ENCODE measurements at places on chromosomes 13 and 19. TPM values are rescaled to one million over a fixed set of nuclear protein-coding genes. Genes with fewer than 3 reads are reported as not detected.
A peak's percentile ranks its signal among the peaks of the same experiment; 100 is the strongest.

IFI30 gene
- total RNA-seq = 10.7 TPM

ZNF154 gene
- total RNA-seq = 16.9 TPM

HPN gene
- total RNA-seq = not detected

ADGRE3 gene
- total RNA-seq = not detected

DNA sequence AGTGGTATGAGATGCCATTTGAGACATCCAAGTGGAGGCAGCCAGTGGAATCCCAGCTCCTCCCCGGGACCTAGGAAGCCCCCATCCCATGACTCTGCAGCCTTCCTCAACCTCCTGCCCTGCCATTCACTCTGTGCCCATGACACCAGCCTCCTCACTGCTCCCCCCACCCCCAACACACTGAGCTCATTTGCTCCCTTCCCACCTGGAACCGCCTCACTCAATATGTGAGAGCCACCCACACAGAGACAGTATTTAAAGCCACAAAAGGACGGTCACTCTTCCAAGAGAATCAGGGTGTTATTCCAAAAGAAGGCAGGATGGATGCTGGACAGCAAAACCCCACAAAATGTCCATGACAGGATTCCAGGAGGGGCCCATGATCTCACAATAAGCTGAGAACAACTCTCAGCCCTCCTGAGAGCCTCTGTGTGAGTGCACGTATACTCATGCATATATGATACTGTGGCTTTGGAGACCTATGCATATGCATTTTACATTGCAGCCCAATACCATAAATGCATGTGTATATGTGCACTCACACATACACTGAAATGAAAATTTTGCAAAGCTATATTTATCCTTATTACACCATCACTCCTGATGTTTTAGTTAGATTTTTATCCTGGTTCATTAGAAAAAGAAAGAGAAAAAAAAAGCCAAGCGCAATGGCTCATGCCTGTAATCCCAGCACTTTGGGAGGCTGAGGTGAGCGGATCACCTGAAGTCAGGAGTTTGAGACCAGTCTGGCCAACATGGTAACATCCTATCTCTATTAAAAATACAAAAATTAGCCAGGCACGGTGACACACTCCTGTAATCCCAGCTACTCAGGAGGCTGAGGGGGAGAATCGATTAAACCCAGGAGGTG, 10.8 kb upstream of the RANBP3 start:
- H3K27me3 ChIP-seq = no peaks in the 10 kb centered on the region
- H3K36me3 ChIP-seq = no peaks in the 10 kb centered on the region
- H3K4me3 ChIP-seq = no peak overlapping the region
- no peak for DNase-seq
- H3K4me1 ChIP-seq = peaks cover 16% of the 10 kb centered on the region
- H3K27ac ChIP-seq = no peak overlapping the region

DNA sequence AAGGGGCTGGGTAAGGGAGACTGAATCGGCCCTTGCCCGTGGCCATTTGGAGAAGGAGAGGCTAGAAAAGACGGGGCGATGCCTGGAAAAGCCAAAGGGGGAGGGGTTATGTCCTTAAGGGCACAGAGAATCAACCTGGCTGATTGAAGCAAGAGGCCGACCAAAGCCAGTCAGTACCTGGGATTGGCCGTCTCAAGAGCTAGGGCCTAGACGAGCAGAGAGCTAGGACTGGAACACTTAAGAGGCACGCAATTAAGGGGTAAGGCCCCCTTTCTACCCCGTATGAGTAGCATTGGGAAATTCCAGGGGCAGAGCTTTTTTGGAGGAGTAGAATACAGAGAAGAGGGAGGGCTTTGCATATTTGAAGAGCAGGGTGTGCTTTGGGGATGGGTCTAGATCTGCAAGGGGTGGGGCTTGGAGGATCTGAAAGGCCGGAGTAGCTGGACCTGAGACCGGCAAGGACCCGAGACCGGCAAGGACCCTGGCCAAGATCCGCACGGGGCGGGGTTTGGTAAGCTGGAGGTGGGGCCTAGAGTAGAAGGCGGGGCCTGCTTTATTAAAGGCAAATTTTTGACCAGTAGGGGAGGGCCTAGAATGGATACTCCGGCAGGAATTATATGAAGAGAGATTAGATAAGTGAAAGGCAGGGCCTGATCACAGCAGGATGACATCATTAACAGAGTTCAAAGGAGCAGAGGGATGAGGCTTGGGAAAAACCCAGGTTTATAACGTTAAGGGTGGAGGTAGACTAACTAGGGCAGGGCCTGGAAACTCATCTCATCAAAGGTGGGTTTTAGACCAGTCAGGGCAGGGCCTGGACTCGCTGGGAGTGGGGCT, 10.7 kb upstream of the CACNG6 start:
- H3K27ac ChIP-seq = no peak overlapping the region
- no peak for DNase-seq
- no peak overlapping the region for H3K4me3 ChIP-seq
- peaks cover 33% of the 10 kb centered on the region for H3K4me1 ChIP-seq

GRCh38 chr19:38395381-38396114, 7.1 kb downstream of the SPRED3 start:
- peak overlapping the region; percentile 44 for H3K4me3 ChIP-seq
- peak; percentile 22 for DNase-seq
- no peaks in the 10 kb centered on the region for H3K27me3 ChIP-seq
- H3K4me1 ChIP-seq = peaks cover 19% of the 10 kb centered on the region
- H3K27ac ChIP-seq = no peak overlapping the region

- H3K36me3 ChIP-seq = no peaks in the 10 kb centered on the region
- no peak overlapping the region for H3K4me3 ChIP-seq
- no peaks in the 10 kb centered on the region for H3K4me1 ChIP-seq
- H3K27me3 ChIP-seq = no peaks in the 10 kb centered on the region
Measured at GRCh38 chr13:21625366-21625765, 21.4 kb upstream of the MICU2 start.

- no peak overlapping the region for H3K27ac ChIP-seq
- no peaks in the 10 kb centered on the region for H3K36me3 ChIP-seq
- H3K27me3 ChIP-seq = peaks cover 11% of the 10 kb centered on the region
- H3K4me1 ChIP-seq = peaks cover 10% of the 10 kb centered on the region
- DNase-seq = no peak
Measured at GRCh38 chr19:39247701-39248664, 673 bp downstream of the IFNL4 start.

DNA sequence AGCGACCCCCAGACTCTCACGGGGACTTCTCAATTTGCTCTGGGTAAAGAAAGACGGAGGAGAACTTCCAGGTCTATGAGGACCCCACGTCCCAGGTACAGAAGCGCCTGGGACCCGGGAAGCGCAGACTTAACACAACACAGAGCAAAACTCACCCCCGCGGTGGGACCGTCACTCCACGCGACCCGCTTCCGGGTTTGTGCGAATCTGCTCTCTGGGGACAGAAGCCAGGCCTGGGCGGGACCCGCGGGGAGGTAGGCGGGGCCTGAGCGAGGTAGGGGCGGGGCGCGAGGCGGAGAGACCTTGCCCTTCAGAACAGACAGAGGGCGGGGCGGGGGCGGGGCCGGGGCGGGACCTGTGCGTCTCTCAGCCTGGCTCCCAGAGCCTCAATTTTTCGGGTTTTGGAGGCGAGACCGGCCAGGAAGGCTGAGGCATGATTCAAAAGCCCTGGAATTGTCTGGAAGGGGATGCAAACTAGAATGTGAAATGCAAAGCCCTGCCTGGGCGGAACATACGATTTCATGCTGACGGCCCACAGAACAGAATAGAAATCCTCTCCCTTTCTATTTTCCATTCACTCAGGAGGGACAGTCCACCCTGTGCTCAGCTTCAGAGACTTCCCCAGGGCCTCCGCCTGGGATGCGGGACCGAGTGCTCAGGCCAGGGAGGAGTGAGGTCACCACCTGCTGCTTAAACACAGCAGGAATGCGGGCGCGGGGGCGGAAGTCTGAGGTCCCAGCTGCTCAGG, 19.3 kb upstream of the ZNF888 start:
- peak overlapping the region; percentile 92 for H3K4me3 ChIP-seq
- H3K4me1 ChIP-seq = peaks cover 24% of the 10 kb centered on the region
- H3K36me3 ChIP-seq = no peaks in the 10 kb centered on the region
- H3K27ac ChIP-seq = peak overlapping the region; percentile 35
- H3K27me3 ChIP-seq = no peaks in the 10 kb centered on the region

GRCh38 chr19:23996549-23996948, 81.9 kb downstream of the ZNF726 start:
- H3K4me3 ChIP-seq = no peak overlapping the region
- H3K27ac ChIP-seq = no peak overlapping the region
- no peaks in the 10 kb centered on the region for H3K4me1 ChIP-seq
- no peaks in the 10 kb centered on the region for H3K27me3 ChIP-seq
